ENCODE measurements at places on chromosomes 6 and 20.

DNA sequence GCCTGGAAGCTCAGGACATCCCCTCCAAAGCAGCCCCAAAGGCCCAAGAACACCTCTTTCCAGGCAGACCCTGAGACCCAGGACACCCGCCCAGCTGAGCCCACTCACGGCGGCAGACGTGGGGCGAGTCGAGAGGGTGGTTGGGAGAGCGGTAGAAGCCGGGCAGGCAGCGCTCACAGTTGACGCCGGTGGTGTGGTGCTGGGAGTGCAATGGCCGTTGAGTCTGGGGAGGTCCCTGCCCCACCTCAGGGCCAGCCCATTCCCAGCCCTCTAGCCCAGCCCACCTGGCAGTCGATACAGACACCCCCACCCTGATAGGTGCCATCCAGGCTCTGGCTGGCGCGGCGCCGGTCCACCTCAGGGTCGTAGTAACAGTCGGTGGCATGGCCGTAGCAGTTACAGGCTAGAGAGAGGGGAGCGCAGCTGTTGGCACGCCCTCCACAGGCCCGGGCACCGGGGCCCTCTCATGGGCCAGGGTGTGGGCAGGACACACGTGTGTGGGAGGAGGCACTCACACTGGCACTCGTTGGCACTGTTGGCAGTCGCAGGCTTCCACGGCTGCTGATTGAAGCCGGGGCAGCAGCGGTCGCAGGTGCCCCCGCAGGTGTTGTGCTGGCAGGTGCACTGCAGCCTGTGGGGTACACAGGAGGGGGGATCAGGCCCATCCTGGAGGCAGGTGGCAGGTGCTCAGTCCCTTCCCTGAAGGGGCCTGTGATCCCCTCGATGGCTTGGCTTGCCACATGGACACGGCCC lies 20.5 kb downstream of the LAMA5 start:
- DNase-seq, result no peak

DNA sequence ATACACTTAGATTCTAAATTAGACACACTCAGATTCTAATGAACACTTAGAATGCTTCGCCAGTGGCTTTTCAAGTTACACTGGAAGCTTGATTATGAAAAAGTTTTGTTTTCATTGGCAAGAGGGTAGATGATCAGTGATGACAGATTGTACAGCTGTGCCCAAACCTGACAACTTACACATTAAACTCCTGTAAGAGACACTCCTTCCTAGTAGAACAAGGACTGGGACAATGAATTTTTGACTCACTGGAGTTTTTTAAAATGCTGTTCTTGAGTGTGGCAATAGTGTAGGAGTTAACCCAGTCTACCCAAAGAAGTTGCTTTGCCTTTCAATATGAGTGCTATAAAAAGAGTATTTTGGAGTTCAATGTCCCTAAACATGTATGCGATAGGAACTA lies 140.8 kb downstream of the SLC16A10 start:
- no peak for DNase-seq

DNA sequence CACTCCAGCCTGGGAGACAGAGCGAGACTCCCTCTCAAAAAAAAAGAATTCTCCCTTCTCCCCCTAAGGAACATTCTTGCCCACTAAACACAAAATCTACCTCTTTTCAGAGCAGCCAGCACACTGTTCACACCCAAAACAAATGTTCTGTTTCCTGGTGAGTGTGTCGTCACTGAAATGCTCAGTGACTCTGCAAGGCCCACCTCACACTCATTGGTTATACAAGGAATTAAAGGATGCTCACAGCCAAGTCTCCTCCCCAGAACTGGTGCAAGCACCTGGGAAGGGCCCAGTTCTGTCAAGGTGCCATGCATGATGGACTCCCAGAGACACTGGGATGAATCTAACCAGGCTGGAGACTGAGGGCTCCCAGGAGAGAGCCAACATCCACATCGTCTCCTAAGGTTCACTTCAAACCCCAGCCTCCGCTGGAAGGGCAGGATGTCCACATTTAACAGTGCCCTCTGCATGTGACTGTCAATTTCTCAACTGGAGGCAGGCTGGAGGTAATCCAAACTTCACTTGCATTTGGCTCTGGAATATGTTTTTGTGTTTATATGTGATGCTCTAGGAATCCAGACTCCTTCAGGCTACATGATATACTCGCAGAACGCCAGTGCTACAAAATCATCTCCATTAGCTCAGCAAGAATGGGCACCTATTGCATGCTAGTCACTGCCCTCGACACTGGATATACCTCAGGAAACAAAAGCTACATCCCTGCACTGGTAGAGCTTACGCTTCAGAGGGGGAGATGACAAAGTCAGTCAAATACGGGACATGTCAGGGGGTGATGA lies 7.1 kb downstream of the RRBP1 start:
- DNase-seq, result no peak

DNA sequence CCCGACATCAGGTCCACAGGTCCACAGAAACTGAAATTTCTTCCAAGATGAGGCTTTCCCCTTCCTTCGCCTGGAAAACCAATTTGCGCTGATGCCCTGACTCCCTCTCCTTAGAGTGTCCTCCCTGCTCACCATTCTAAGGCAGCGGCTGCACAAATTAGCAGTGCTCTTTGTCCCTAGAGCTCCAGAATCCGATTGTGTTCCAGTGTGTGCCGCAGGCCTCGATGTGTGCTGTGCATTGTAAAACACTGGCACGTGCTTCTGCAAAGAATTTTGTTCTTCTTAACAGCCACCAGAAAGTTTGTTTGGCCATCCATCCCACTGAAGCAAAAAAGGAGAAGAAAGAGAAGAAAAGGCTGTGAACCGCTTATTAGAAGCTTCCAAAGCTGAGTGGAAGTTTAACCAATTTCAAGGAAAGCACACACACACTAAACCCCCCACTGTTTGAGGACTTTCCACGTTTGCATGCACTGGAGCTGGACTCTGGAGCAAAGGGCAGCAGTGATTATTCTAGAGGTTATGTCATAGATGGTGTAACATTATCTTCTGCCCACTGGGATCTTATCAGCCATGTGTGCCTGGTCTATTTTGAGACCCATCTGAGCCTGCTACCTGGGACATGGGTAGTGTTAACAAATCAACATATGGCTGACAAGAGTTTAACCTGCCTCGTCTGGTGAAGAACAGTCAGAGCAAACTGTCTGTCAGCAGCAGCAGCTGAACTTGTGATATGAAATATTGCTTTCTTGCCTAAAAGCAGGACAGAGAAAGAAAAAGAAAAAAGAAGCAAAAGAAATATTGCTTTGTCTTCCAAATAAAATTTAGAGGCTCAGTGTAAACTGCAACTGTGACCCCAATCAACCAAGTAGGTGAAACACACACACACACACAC lies 64.9 kb upstream of the RREB1 start:
- DNase-seq, result no peak

GRCh38 chr6:109690373-109690736 lies 647 bp downstream of the AK9 start:
- no peak for DNase-seq

DNA sequence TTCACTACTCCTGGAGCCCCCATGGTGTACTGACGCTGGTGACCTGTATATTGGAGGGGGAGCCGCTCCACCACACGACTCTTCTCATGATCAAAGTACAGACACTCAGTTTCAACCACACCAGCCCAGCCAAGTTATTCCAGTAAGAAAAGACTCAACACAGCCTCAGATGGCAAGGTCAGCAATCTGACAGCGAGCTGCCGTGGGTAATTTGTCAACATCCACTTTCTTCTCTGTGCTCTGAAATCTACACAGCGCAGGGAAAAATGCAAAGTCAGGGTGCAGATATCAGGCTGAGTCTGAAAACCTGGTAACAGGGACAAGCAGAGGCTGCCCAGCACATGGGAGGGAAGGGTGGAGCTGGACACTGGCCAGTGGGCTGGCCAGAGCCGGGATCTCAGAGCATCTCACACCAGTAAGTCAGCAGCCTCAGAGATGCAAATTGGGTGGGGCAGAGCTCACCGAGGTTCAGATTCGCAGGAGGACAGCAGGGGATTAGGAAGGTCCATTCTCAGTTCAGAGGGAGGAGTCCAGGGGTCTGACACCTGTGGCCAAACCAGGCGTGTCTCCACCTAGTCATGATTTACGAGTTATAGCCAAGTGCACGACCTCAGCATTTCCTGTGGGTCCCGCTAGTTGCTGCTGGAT lies 44.5 kb upstream of the RPS6KA2 start:
- DNase-seq, result no peak

GRCh38 chr20:60669211-60669610 lies 582.9 kb upstream of the CDH4 start:
- DNase-seq, result no peak

DNA sequence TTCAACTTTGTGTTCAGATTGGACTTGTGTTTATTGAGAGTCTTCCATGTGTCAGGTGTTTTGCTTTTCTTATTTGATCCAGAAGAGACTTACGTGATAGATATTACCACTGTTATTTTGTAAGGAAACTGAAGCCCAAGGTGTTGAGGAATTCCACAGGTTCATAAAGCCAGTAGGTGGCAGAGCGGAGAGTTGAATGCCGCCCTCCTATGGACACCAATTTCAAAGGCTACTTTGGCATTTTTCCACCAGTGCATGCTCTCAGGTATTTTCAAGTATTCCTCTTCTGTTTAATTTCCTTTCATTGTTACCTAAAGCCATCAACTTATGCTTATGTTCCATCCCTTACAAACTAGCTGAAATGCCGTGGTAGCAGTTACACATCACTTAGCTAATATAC lies 14.0 kb upstream of the COL10A1 start:
- DNase-seq, result no peak

GRCh38 chr20:57236813-57237584 lies 29.4 kb downstream of the BMP7 start:
- no peak for DNase-seq

DNA sequence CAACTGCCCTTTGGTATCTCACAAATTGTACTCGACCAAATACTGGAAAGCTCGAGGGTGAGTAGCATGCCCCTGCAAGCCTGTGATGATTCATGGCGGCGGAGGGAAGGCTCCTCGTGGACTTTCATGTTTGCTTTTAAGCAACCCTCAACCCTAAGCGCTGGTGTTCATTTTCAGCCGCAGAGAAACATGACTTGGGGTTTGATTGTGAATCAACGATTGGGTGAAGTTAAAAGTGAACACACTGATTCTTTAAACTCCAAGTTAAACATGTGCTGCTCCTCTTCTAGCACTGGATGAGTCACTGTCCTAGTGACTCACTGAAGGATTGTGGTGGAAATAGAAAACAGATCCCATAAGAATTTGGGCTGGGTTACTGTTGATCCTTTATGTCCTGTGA lies 8.3 kb downstream of the CD109 start:
- DNase-seq, result peak; percentile 20

DNA sequence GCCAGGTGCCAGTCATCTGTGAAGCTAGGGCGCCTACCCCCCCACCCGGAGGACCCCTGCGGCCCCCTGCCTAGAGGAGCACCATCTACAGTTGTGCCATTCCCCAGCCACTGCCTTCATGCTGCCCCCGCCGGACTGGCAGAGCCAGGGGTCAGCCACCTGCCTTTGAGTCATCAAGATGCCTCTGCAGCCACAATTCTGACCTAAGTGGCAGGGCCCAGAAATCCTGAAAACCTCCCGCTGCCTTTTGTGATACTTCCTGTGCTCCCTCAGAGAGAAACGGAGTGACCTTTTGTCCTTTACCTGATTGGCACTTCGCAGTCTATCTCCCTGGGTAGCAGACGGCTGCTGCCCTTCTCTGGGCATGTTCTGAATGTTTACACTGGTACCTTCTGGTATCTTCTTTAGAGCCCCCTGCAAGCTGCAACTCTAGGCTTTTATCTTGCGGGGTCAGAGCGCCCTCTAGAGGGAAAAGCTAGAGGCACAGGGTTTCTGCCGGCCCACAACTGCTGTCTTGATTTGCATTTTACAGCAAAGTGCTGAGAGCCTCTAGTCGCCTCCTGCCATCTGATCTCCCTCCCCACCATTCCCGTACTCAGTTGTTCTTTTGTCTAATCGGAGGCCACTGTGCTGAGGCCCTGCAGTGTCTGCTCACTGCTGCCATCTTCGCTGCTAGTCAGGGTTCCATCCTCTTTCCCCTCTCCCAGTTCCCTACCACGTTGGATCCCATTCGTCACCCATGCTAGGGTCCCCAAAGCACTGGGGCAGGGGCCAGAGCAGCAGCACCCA lies 26.9 kb downstream of the SPATA2 start:
- DNase-seq, result peak; percentile 55

GRCh38 chr6:96926425-96926824 lies 1.9 kb downstream of the KLHL32 start:
- DNase-seq, result no peak

GRCh38 chr6:56507517-56507916 lies 135.2 kb downstream of the DST start:
- no peak for DNase-seq

DNA sequence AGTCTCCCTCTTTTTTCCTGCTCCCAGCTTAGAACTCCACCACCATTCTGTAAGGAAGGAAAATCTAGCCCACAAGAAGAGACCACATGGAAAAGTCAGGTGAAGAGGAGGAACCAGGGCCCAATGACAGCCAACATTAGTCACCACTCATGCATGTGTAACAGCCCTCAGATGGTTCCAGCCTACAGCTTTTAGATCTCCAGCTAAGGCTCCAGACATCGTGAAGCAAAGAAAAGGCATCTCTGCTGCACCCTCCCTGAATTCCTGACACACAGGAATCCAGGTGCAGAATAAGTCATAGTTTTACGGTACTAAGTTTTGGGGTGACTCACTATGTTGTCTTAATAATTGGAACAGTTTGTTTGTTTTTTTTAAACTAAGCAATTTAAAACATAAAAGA lies 25.5 kb downstream of the DCDC2 start:
- DNase-seq, result no peak

- DNase-seq, result no peak
Observed at GRCh38 chr20:57130160-57130772, 136.2 kb downstream of the BMP7 start.

GRCh38 chr6:118382126-118382525 lies 166.0 kb upstream of the PLN start:
- DNase-seq, result no peak

GRCh38 chr6:38603966-38604365 lies 35.8 kb downstream of the BTBD9 start:
- no peak for DNase-seq

DNA sequence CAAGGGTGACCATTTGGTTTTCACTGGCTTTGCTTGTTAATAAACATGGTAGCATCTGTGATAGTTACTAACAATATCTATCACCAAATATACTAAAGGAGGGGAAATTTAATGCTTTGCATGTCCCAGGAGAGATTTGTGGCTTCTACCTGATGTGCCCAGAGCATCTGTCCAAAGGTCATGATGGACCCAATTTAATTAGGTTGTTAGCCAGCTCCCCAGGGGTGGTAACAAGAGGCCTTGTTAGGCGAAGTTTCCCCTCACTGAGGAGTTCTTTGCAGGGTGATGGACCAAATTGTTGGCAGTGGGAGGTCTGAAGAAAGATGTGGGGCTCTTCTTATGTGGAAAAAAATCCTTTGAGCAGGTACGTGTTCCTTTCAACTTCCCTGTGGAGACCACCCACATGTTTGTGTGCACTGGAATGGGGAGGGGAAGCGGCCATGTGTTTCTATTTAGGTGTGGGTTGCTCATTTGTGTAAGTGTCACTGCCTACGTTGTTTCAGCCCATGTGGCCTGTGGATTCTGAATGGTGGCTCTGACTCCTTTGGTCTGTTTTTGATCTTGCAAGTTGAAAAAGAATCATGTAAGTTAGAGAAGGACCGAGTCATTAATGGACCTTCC lies 137.6 kb downstream of the CLIC5 start:
- DNase-seq, result no peak

GRCh38 chr20:51029556-51029955 lies 6.6 kb upstream of the KCNG1 start:
- DNase-seq, result no peak

- no peak for DNase-seq
Observed at GRCh38 chr6:39322306-39322850, at the start of gene KCNK16. KCNK16 (minus strand) TSS chr6:39322702; CDS start chr6:39322540, 162 bp downstream.

GRCh38 chr6:123551939-123552707 lies 84.6 kb downstream of the TRDN start:
- no peak for DNase-seq

All from SW 1271 (cell line).